ENCODE measurements at places on chromosomes 7 and 10. TPM values are rescaled to one million over a fixed set of nuclear protein-coding genes. Genes with fewer than 3 reads are reported as not detected.

The NAT16 gene
- total RNA-seq = under 0.01 TPM

The NET1 gene
- total RNA-seq = 24.0 TPM

The GSDME gene
- total RNA-seq = 56.4 TPM

The ZYX gene
- total RNA-seq = 37.0 TPM

The VWDE gene
- total RNA-seq = 0.33 TPM

The UTF1 gene
- not detected for total RNA-seq

The CYP2C8 gene
- total RNA-seq = not detected

The TYSND1 gene
- 12.1 TPM for total RNA-seq

The CNTNAP2 gene
- under 0.01 TPM for total RNA-seq

The TUBAL3 gene
- total RNA-seq = not detected

The GALNT17 gene
- under 0.01 TPM for total RNA-seq

The CDC14C gene
- total RNA-seq = not detected

The PSAP gene
- total RNA-seq = 481 TPM

The TAS2R5 gene
- 1.00 TPM for total RNA-seq

The GNG11 gene
- total RNA-seq = 63.4 TPM

The RAPGEF5 gene
- 0.75 TPM for total RNA-seq

The RBP3 gene
- total RNA-seq = not detected

The CCSER2 gene
- total RNA-seq = 36.9 TPM

The PPP1R9A gene
- 2.6 TPM for total RNA-seq

The NME8 gene
- not detected for total RNA-seq

The ERVW-1 gene
- total RNA-seq = not detected

The DENND2A gene
- total RNA-seq = 14.9 TPM

The MCM10 gene
- total RNA-seq = 5.4 TPM

The PROSER2 gene
- total RNA-seq = 0.44 TPM

The FUOM gene
- 9.5 TPM for total RNA-seq

The PKD1L1 gene
- total RNA-seq = under 0.01 TPM

The TEX36 gene
- not detected for total RNA-seq

The LIPA gene
- 72.5 TPM for total RNA-seq

The LGI1 gene
- total RNA-seq = not detected

The RBM20 gene
- total RNA-seq = under 0.01 TPM

The GPR146 gene
- total RNA-seq = 2.7 TPM

The NODAL gene
- total RNA-seq = not detected

The GTPBP10 gene
- total RNA-seq = 14.9 TPM

The GIMAP4 gene
- 0.44 TPM for total RNA-seq

The IFIT1B gene
- not detected for total RNA-seq

The NPC1L1 gene
- under 0.01 TPM for total RNA-seq

The MOGAT3 gene
- not detected for total RNA-seq

The EIF4EBP2 gene
- total RNA-seq = 17.2 TPM

The EXOC6 gene
- 10.1 TPM for total RNA-seq

The GPR26 gene
- not detected for total RNA-seq

The GLI3 gene
- total RNA-seq = 3.4 TPM

The CLCN1 gene
- total RNA-seq = not detected

The GIMAP1 gene
- under 0.01 TPM for total RNA-seq

The GRID1 gene
- 0.33 TPM for total RNA-seq

The SPDYE9 gene
- not detected for total RNA-seq

The VWC2 gene
- not detected for total RNA-seq

The NACAD gene
- 2.4 TPM for total RNA-seq

The ZNF800 gene
- 15.1 TPM for total RNA-seq

The HABP2 gene
- not detected for total RNA-seq

The DLX6 gene
- total RNA-seq = not detected

The ENTPD1 gene
- total RNA-seq = under 0.01 TPM

The CALML5 gene
- not detected for total RNA-seq

The SEMA3E gene
- total RNA-seq = 2.0 TPM

The DGKI gene
- 2.9 TPM for total RNA-seq

The CAMK2B gene
- total RNA-seq = not detected

The LRIT1 gene
- not detected for total RNA-seq

The TMEM130 gene
- 0.11 TPM for total RNA-seq

The PON1 gene
- not detected for total RNA-seq

The ABLIM1 gene
- total RNA-seq = 12.2 TPM
